Activated gamma-delta T cell treated with anti-CD3 and anti-CD28 coated beads, Interleukin-2, amount 50 U/mL, for 16 hours (primary cell): ENCODE measurements at places on chromosomes 7 and 10.
A peak's percentile ranks its signal among the peaks of the same experiment; 100 is the strongest.

DNA sequence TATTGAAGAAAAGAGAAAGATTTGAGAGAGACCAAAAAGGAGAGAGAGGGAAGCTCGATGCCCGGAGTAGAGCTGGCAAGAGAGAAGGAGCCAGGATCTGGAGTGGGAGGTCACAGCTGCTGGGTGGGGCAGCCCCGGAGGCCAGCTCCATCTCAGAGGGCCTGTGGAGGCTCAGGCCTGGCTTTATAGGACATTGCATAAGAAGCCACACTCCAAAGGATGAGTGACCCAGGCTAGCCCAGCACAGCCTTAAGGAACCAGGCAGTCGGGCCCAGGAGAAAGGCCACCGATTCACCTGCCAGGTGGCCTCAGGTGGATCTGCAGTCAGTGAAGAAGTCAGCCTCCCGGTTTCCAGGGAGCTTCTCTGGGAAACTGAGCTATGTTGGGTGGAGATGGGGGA lies 676 bp downstream of the PLAC9 start:
- no peak for DNase-seq

- DNase-seq, result no peak
These were observed 875.8 kb upstream of the CELF2 start for GRCh38 chr10:10141782-10142382.

DNA sequence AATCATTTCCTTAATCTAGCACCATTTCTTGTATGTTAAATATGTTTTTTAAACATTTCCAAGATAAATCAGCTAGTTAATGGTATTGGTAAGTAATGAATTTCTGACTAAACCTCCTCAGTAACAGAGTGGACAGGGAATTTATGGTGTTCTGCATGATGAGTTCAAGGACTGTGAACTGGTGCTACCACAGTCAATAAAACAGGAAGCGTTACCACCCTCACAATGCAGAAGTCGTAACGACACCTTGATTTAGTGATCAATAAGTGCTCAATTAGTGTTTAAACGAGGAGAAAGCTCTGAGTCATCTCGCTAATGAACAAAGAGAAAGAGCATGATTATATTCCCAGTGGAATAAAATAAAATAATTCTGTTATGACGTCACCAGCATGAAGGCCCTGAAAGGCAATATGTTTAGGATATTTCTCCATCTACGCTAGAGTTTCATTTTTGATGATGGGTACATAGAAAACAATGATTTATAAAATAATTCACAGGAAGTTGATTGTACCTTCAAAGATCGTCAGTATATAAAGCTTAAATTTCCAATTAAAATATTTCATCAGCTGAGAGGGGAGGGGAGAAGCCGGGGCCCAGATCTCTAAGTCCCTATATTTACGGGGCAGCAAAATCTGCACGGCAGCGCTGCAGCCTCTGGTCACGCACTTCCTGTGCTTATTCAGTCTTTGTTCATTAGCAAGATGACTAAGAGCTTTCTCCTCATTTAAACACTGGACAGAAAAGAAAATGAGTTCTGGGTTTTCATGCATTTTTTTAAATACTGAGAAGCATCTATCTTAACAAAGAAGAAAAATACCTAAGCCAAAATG lies 400.5 kb downstream of the PTPRN2 start:
- no peak for DNase-seq

- DNase-seq, result no peak
These were observed 604.3 kb upstream of the GALNT17 start for GRCh38 chr7:70527520-70528115.

- no peak for DNase-seq
These were observed 6.7 kb upstream of the INSYN2A start for GRCh38 chr10:127203067-127203466.

GRCh38 chr7:32415519-32415918 lies 74.7 kb downstream of the LSM5 start:
- no peak for DNase-seq

DNA sequence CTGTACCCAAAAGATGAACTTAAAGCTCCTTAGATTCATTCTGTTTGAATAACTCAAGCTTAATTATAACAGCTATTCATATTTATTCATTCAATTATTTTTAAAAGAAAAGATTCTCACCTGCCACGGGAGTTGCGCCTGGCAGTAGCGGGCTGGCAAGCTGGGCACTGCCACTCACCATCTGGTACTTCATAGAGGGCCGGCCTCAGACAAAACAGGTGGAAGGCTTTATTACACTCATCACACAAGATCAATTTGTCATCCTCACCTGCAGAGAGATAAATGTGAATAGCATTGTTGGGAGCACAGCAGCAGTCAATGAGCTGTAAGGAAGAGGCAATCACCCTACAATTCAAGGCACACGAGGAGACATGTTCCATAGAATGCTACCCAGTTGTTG lies 15.8 kb downstream of the FZD9 start:
- no peak for DNase-seq

GRCh38 chr10:4197676-4198075 lies 412.7 kb upstream of the KLF6 start:
- no peak for DNase-seq

DNA sequence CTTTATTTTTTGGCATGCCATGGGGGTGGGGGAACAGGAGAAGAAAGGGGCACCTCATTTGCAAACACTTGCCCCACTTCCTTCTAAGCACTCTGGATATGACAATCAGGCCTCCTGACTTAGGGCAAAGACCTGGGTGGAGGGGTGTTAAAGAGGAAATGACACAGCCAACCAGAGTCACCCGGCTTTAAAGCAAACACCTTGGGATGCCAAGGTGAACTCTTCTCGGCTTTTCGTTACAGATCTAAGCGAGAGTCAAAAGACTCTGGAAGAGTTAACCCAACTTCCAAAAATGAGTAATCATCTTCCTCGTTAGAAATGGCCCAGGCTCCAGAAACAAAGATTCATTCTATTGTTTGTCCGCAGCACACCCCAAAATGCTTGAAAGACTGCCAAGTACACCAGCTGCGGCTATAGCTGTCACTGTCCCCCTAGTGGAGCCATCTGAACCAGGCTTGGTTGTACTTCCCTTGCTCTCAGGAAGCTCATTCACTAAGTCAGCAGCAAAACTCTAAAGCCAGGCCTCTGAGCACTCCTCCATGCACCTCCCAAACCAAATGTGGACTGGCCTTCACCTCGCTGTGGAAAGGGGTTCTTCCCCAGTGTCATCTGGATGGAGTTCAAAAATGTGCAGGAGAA lies 24.8 kb downstream of the FAM53B start:
- peak; percentile 58 for DNase-seq

GRCh38 chr10:91838199-91838598 lies 40.0 kb downstream of the TNKS2 start:
- no peak for DNase-seq

GRCh38 chr10:91541481-91541880 lies 91.4 kb downstream of the PPP1R3C start:
- DNase-seq, result no peak

DNA sequence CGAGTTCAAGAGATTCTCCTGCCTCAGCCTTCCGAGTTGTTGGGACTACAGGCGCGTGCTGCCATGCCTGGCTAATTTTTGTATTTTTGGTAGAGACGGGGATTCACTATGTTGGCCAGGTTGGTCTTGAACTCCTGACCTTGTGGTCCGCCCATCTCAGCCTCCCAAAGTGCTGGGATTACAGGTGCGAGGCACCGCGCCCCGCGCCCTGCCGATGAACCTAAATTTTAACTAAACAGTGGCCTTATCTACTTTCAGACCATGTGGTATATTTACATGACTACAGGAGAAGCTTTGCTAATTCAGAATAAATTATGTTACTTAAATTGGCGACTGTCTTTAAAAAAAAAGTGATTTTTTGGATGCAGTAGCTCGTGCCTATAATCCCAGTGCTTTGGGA lies 9.2 kb downstream of the SIRT1 start:
- DNase-seq, result no peak

GRCh38 chr10:62071846-62072281 lies 170.4 kb downstream of the ARID5B start:
- no peak for DNase-seq

GRCh38 chr7:158849768-158850544 lies 6.4 kb upstream of the DYNC2I1 start:
- no peak for DNase-seq

DNA sequence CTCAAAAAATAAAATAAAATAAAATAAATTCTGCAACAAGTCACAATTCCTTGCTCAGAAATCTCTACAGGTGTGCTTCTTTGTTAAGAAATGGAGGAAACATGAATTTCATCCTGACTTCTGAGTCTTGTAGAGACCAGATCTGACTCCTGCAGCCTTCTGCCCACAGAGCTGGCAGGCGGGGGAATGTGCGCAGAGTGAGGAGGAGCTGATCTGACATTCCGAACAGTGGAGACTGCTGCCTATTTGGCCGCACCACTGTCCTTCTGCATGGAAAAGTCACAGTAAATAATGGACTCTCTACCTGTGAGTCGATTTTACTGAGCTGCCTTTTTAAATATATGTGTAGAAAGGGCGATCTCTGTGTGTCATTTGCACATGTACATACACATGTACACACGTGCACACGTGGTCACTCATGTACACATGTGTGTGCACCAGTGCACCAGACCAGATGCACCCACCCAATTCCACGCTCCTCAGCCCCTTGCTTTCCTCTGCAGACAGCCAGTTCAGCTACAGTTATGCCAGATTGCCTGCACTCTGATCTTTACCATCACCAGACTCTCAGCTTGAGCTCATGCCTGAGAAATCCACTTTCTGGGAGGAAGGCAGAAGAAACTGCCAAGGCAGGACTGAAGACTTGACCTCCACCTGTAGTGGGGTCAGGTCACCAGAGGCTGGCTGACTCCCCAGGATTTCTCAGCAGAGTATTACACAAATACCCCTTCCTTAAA lies 54.9 kb downstream of the IKZF1 start:
- DNase-seq, result no peak

DNA sequence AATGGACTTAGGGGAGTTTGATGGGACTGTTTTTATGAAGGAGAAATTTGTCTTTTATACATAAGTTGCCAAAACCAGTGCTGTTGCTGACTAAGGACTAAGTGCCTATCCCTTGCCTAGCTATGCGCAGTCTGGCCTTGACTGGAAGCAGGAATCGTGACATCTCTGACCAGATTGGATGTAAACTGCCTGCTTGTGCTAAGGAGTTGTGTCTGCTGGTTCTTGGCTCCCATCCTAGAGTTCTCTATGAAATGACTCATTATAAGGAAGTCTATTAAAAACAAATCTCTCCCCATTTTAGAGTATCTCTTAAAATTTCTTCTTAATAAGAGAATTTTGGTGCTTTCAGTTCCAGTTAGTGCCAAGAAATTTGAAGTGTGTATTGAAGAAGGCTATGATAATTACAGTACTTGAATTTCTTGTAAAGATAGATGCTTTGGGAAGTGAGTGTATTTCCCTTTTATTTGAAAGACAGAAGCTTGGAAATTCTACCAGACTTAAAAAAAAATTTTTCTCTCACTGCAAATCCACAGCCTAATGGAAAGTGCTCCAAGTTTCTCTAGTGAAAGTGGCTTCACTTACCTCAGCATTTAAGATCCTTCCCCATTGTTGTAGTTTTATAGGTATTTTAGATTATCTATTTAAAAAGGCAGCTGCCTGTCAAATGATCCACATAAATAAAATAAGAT lies 77.6 kb downstream of the BICC1 start:
- DNase-seq, result no peak

DNA sequence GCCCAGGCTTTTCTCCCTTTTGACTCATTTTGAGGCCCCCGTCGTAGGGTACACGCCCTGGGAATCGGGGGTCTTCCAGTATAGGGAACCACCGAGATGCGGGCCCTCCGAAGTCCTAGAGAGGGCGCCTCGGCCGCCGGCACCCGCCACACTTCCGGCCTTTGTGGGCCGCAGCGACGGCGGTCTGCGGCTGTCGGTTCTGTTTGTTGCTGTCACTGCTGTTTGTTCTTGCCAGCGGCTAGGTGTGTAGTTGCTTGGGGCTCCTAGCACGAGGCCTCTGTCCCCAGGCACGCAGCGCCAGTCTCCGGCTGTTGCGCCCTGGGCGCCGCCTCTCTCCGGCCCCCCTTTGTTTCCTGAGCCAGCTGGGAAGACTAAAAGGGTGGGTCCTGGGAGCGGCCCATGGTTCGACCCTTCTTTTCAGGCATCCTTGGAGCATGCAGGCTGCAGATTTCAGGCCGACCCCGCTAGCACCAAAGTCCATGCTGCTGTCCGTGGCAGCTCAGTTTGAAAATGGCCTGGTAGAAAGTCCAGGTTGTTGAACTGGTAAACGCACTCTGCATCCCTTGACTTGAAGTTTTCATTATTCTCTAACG lies 17.8 kb upstream of the ZKSCAN1 start:
- DNase-seq, result peak; percentile 63

GRCh38 chr7:3880228-3880987 lies 579.4 kb downstream of the SDK1 start:
- no peak for DNase-seq

DNA sequence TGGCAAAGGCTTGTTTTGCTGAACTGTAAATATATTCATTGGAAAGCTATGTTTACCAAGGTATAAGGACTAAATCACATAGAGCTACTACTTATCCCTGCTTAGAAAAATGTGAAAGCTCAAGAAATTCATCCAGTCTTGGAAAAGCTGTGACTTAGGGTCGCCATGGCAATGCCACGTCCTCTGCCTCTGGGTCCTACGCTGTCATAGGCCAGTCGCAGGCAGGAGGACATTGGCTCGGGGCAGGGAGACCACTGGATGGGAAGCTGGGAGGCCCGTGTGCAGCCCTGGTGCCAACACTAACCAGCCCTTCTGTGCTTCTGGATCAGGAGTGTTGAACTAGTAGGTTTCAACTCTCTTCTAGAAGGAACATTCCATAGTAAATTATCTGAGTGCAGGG lies 67.3 kb upstream of the PDZD8 start:
- DNase-seq, result no peak

- DNase-seq, result peak; percentile 46
These were observed 3.1 kb upstream of the SLC18A3 start for GRCh38 chr10:49606981-49607535.

DNA sequence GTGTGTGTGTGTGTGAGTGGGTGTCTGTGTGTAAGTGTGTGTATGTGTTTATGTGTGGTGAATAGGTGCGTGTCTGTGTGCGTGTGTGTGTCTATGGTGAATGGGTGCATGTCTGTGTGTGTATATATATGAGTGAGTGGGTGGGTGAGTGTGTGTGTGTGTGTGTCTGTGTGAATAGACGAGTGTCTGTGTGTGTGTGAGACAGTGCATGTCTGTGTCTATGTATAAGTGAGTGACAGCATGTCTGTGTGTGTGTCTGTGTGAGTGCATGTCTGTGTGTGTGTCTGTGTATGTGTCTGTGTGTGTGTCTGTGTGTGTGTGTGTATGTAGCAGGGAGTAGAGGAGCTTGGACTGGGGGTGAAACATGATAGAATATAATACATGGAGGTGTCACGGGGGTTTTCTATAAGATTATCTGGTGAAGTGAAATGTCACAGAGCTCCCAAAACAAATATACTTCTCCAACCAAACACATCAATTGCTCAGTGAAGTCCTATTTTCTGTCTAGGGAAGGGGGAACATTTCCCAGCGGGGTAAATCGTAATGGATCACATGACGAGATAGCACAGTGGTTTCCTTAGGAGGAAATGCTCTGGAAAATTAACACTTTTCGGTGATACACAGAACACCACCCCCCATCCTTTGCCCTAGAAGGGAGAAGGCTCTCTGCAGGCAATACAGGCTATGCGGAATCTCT lies 723.3 kb upstream of the CELF2 start:
- DNase-seq, result no peak

DNA sequence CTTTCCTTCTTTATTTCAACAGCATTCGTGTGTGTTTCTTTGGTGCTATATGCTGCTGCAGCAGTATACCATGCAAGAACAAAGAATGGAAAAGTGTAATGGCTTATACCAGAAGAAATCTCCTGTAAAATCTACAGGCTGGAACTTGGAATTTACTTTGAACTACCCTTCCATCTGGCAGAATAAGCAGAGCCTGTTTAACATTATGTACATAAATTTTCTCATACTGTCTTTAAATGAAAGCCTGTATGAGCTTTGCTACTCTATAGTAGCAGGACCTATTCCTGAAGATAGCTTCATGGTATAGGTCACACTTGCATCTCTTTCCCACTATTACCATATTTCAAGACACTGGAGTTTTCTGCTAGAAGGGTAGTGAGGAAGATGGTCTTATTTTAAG lies 522.1 kb upstream of the GHITM start:
- no peak for DNase-seq
